ENCODE measurements at places on chromosomes 5 and 9. TPM values are rescaled to one million over a fixed set of nuclear protein-coding genes. Genes with fewer than 3 reads are reported as not detected.

The TEX48 gene
- not detected for total RNA-seq

The ANKRD31 gene
- 0.06 TPM for total RNA-seq

The C6 gene
- total RNA-seq: not detected

The FYB1 gene
- total RNA-seq: 11.5 TPM

The SAXO1 gene
- not detected for total RNA-seq

The TMEM174 gene
- total RNA-seq: not detected

The SLC45A2 gene
- total RNA-seq: not detected

The TMOD1 gene
- total RNA-seq: 1.9 TPM

The ALDOB gene
- total RNA-seq: not detected

The FGFR4 gene
- total RNA-seq: 24.2 TPM

The LECT2 gene
- total RNA-seq: not detected

The CHD1 gene
- total RNA-seq: 21.3 TPM

The SLC6A7 gene
- not detected for total RNA-seq

The WNT8A gene
- not detected for total RNA-seq

The PFN3 gene
- total RNA-seq: not detected

The KIF27 gene
- 1.1 TPM for total RNA-seq

The CCL28 gene
- total RNA-seq: 0.06 TPM

The SLC6A18 gene
- total RNA-seq: not detected

The C9orf153 gene
- total RNA-seq: 0.34 TPM

The RASGEF1C gene
- 0.10 TPM for total RNA-seq

The TAL2 gene
- 0.12 TPM for total RNA-seq

The BASP1 gene
- 209 TPM for total RNA-seq

The IRX1 gene
- total RNA-seq: not detected

The C7 gene
- total RNA-seq: not detected

The GARIN3 gene
- total RNA-seq: not detected

The LCN15 gene
- total RNA-seq: not detected

The SV2C gene
- not detected for total RNA-seq

All from A549 treated with AZD2906 at 1 μM for 4 hours (cell line).